ENCODE measurements at places on chromosomes 11 and 22.

GRCh38 chr22:23124611-23125511, 16.9 kb downstream of the RSPH14 start:
- DNase-seq: no peak

DNA sequence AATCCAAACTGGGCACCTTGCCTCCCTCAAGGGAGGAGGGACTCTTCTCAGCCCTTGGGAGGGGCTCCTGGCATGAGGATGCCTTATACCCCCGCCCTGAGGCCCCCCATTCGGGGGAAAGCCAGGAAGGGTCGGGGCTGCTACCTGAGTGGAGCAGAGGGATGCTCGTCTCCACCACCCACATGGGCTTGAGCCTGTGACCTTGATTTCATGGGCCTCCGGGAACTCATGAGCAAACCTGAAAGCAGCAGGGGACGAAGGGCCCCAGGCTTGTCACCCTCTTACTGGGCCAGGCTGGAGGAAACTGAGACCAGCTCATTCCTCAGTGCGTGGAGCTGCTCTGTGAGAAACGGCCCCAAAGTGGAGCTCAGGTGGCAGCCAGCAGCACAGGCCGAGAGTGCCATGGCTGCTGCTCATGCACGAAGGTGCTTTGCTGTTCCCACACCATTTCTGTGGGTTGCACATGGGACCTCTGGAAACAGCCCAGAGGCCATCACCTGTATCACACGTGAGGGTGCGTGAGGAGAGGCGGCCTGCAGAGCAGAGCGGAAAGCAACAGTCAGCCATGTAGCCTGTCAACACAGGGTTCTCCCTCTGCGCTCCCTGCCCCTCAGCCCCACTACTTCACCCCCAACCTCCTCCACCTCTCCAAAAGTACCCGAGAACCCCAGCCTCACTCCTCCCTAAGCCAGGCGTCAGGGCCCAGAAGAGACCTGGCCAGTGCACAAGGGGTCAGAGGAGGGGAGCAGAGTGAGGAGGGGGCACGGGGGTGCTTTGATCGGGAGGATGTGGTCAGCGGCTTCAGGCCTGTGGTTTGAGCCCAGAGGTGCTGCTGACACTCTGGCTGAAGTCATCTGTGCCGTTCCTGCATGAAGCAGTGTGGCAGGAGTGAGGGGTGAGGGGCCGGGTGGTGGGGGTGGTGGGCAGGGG, 14.1 kb upstream of the IL2RB start:
- DNase-seq: no peak

- DNase-seq: no peak
These were observed 13.6 kb upstream of the GALNT18 start for GRCh38 chr11:11635443-11635842.

DNA sequence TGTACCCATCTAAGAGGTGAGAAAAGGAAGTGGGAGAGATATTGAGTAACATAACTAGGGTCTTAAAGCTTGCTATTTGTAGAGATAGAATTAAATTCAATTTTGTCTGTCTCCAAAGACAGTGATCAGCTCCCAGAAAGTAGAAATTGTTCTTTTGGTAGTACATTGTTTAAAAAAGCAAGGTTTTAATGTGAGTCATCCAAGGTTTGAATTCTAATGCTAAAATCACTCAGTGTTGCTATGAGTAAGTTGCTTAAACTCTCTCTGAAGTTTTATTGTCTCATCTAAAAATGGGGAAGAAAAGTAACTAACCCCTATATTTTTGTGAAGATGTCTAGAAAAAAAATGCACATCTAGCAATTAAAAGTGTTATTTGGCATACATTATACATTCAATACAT, 1004.5 kb upstream of the CCDC90B start:
- DNase-seq: no peak

DNA sequence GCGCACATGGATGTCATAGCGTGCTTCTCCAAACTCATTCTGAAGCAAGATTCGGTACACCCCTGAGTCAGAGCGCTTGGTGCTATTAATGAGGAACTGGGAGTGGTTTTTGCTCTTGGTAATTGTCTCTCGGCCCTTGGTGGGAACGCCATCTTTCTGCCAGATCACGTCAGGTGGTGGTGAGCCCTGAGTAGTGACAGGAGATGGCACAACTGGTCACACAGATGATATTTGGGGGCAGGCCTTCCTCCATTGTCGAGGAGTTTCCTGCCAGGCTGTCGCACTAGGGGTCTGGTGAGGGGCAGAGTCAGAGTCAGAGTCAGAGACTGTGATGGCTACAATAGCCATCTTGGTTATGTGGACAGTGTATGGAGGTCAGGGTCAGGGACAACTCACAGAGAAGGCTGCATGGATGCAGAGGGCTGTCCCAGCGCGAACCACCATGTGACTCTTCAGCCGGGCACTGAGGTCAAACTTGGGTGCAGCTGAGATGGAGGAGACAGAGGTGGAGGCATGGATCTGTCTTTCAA, 9.3 kb downstream of the TMEM86A start:
- no peak for DNase-seq

GRCh38 chr11:34629711-34630110, 8.8 kb downstream of the EHF start:
- no peak for DNase-seq

- DNase-seq: no peak
These were observed 78.9 kb upstream of the CRYBB3 start for GRCh38 chr22:25120761-25121212.

DNA sequence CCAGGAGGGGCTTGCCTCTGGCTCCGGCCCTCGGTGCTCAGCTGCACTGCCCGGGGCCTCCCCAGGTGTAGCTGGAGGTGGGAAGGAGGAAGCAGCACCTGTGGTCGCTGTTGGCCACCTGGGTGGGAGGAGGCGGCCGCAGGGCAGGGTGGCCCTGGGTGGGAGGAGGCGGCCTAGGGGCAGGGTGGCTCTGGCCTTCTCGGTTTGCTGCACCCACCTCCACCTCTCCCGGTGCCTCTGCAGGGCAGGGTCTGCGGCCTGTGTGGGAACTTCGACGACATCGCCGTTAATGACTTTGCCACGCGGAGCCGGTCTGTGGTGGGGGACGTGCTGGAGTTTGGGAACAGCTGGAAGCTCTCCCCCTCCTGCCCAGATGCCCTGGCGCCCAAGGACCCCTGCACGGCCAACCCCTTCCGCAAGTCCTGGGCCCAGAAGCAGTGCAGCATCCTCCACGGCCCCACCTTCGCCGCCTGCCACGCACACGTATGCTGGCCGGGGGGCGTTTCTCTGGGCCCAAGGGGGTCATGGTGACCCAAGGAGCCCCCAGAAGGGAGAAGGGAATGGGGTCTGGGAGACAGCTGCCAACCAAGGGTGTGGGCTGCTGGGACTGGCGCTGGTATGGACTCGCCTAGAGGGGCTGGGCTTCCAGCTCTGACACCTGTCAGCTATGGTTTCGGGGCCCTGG, 20.6 kb downstream of the MUC5AC start:
- no peak for DNase-seq

GRCh38 chr11:130849215-130849568, 67.1 kb downstream of the SNX19 start:
- DNase-seq: no peak

DNA sequence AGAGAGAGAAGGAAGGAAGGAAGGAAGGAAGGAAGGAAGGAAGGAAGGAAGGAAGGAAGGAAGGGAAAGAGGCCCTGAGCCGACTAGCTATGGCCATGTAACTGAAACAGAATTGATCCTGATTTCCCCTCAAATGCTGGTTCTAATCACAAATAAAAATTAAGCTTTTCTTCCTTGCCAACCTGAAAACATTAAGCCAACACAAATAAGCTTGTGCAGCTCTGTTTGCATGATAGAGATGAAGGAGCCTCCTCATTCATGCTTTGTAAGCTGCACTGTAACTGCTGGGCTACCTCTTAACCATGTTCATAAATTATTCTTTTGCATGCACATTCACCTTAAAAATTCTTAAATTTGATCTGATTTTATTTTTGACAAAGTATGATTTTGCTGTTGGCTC, 27.7 kb upstream of the APOL5 start:
- DNase-seq: no peak

DNA sequence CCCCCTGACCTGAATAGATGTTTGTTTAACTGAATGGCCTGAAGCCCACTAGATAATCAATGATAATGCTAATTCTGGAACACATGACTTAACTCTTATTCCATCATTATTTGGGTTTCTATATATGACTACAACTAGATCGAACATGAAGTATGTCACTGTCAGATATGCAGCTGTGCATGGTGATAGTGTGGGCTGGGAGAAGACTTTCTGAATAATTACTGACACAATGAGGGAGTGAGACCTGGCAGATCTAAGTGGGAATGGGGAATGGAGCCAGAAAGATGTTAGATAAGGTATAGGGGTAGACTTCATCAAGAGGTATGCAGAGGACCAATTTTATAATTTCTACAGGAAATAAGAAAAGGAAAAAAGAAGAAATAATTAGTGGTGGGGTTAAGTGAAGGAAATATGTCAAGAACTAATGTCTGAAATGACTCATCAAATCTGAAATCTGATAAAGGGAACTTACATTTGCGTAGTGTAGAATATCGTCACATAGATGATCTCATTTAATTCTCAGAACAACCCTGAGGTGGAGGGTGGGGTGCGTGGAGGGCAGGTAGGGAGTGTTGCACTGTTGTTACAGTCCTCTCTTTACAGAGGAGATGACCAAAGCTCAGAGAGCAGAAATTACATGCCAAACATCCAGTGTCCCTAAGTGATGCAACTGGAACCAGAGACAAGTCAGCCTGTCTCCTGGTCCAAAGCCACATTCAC, 68.2 kb upstream of the EED start:
- DNase-seq: no peak

DNA sequence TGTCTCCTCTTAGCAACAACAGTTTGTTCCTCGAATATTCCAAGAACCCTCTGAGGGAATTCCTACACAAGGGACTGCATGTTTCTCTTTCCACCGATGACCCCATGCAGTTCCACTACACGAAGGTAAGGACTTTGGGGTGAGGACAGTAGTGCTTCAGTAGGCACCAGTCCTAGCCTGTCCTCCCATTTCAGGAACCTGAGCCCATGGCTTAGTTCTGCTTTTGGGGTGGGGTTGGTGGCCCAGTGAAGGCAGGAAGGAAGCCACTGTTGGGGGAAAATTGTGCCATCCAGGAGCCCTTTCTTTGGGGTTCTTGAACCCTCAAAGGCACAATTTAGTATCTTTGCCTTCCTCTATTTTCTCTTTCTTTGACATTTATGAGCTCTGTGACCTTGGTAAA, 38.2 kb downstream of the RNF141 start:
- DNase-seq: no peak

GRCh38 chr11:87917111-87917510, 258.1 kb downstream of the RAB38 start:
- DNase-seq: no peak

GRCh38 chr22:37461961-37462360, 24.2 kb downstream of the MFNG start:
- DNase-seq: no peak

DNA sequence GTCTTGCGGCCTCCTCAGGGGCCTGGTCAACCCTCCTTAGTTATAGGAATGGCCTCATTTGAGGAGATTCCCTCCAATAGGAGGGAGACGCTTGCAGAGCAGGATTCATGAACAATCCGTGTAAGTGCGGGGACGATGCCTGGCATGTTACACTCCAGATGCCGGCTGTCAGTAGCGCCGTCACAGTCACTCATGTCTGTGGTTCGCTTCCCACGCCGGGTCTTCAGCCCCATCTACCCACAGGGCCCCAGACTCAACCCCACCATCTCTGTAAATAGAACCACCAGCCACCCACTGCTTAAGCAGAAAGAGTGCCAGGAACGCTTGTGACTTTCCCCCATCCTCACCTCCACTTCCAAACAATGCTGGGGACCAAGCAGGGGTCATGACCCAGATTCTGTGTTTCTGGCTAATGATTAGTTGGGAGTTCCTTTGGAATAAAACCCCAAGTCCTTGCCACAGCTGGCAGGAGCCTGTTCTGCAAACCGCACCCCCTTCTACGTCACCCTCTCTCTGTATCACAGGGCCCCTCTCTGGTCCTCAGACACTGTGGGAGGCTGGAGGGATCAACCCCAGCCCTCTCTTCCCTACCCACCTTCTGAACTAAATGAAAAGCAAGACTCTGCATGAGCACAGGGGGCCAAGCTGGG, 38.8 kb upstream of the TOLLIP start:
- no peak for DNase-seq

GRCh38 chr11:10504490-10504889, 36.5 kb downstream of the RNF141 start:
- DNase-seq: no peak

DNA sequence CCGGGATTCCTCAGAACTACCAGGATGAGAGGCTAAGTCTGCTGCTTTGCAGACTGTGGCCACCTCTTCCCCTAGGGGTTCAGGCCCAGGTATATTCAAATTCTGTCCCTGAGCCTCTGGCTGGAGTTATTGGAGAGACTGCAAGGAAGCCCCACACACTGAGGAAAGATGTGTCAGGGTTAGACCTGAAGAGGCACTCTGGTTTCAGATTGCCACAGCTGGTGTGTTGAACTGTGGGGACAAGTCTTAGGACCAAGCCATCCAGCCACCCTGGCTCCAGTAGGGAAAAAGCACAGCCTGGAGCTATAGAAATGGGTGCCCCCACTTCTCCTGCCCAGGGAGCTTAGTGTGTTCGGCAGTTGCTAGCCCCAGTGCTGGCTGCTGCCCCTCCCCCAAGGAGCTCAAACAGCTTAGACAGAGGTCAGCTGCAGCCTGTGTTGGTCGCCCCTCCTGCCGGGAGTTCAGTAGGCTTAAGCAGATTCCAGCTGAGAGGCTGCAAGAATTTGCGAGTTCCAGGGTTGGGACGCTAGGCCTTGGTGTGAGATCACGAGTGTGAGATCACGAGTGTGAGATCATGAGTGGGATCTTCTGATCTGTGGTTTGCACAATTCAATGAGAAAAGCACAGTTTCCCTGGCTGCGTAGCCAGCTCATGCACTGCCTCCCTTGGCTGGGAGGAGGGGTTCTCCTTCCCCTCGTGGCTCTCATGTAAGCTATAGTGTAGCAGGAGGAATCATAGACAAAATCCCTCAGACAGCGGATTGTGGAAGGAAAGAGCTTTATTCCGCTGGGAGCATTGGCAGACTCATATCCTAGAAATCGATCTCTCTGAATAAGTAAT, 552.1 kb upstream of the CHORDC1 start:
- DNase-seq: no peak

GRCh38 chr11:2792381-2793250, 92.8 kb upstream of the KCNQ1OT1 start:
- DNase-seq: peak; percentile 9

- DNase-seq: no peak
These were observed 16.4 kb upstream of the MFNG start for GRCh38 chr22:37502342-37503182.

- DNase-seq: no peak
These were observed 270.5 kb downstream of the TENM4 start for GRCh38 chr11:79170321-79170720.

- no peak for DNase-seq
These were observed 108.4 kb upstream of the SLC5A12 start for GRCh38 chr11:26830218-26830617.

- no peak for DNase-seq
These were observed 1.7 kb downstream of the PICALM start for GRCh38 chr11:86067009-86067850.

All from activated naive CD4-positive, alpha-beta T cell treated with anti-CD3 and anti-CD28 coated beads, Interleukin-2, amount 50 U/mL, for 16 hours (primary cell).